ENCODE measurements at places on chromosomes 2 and 18. TPM values are rescaled to one million over a fixed set of nuclear protein-coding genes. Genes with fewer than 3 reads are reported as not detected.

Gene WNT10A
- total RNA-seq, result 1.6 TPM

Gene CPLX4
- not detected for total RNA-seq

DNA sequence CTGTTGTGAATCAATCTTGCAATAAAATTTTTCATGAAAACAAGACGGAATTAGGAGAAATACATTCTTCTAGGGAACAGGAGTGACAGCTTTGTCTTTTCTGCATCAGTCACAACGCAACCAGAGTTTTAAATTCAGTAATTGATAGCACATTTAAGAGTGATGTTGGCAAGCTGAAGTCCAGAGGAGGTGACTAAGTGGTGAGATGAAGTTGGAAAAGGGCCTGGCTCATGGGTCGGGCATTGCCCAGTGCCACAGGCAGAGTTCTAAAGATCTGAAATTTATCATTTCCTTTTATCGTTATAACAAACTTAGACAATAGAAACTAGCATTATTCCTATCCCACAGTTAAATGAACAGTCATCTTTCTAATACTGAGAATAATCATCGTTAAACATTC lies 764.6 kb upstream of the ZEB2 start:
- no peak for DNase-seq

DNA sequence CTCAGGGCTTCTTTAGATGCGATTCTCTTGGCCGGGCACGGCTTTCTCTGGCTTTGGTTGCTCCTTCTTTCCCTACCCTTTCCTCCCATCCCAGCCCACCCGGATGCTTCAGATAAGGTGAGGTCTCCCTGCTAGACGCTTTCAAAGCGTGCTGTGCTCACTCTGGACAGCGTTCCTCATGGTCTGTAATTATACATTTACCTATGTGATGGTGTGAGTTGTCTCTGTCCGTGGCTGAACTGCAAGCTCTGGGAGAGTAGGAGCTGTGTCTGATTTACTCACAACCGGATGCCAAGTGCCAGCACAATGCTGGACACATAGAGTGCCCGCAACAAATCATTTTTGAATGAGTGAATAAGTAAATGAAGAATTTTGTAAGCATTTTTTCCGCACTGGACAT lies 26.8 kb upstream of the PNPT1 start:
- DNase-seq, result no peak

DNA sequence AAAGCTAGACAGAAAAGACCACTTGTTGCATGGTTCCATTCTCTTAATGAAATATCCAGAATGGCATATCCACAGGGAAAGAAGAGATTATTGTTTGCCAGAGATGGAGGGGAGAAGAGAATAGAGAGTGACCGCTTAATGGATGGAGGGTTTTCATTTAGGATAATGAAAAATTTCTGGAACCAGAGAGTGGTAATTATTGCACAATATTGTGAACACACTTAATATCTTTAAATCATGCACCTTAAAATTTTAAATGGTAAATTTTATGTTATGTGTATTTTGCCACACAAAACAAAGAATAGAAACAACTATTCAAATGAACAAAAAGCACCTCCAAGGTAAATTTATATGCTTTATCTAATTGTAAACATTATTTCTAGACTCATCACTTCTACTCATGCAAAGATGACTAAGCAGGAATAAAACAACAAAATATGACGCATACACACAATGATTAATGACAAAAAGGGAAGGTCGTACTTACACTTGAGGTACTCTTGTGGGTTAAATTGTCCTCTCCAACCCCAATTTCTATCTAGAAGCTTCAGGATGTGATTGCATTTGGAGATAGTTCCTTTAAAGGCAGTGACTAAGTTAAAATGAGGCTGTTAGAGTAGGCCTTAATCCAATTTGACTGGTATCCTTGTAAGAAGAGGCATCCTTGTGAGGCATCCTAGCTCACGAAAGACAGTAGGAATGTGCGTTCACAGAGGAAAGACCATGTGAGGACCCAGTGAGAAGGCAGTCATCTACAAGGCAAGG lies 18.7 kb upstream of the DHRS9 start:
- DNase-seq, result no peak

- DNase-seq, result no peak
Observed at GRCh38 chr18:65762556-65762955, 11.7 kb downstream of the CDH7 start.

Measured in thoracic aorta (tissue), 2 donors.